T-helper 2 cell treated with Interferon-gamma antibody and Interleukin-4, amounts not matched to agents 5 μg/mL and 100 μg/mL, for 36 hours (primary cell): ENCODE measurements at places on chromosomes 1 and 21.

DNA sequence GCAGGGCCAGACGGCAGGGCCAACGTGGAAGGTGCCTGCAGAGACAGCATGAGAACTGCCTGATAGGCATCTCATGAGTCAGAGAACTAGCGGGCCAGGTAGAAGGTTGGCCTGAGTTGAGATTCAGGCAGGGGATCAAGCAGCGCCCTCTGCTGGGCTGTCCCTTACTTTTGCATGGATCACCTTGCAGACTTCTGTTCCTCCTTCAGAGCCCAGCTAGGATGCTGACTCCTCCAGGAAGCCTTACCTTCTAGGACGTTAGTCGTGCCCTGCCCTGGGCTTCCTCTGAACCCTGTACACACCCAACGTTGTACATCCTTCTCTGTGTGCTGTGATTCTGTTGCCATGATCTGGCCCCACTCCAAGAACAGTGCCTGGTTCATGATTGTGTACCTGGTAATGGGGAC is 231.3 kb upstream of the VAMP3 start:
- DNase-seq, result peak; percentile 54

DNA sequence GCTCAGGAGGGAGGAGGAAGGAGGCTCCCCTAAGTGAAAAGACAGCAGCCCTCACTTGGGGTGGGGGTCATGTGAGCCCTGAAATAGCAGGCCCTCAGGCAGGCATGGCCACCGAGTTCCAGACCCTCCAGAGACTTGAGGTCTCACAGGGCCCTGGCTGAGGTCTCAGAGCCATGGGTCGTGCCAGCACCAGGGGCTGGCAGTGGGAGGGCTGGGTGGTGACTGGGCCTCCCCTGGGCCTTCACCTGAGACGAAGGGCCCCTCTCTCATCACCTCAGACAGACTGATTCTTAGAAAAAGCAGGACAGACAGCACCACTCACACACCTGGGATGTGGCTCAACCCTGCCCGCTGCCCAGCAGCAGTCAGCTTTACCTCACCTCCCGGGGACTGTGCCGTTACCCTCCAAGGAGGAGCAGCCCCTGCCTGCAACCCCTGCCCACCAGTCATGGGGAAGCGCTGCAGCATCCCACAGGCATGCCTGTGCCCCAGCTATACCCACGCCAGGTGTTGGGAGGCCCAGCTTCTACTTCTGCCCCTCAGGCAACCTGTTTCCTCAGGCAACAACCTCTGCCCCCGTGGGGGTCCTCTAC is 42.6 kb upstream of the LRP8 start:
- no peak for DNase-seq

GRCh38 chr21:41761934-41762635 is 4.8 kb downstream of the RIPK4 start:
- no peak for DNase-seq

- DNase-seq, result no peak
These were observed 43.4 kb downstream of the KIF1B start for GRCh38 chr1:10253755-10254154.

- DNase-seq, result no peak
These were observed 50.4 kb downstream of the SLC16A1 start for GRCh38 chr1:112905395-112906149.

DNA sequence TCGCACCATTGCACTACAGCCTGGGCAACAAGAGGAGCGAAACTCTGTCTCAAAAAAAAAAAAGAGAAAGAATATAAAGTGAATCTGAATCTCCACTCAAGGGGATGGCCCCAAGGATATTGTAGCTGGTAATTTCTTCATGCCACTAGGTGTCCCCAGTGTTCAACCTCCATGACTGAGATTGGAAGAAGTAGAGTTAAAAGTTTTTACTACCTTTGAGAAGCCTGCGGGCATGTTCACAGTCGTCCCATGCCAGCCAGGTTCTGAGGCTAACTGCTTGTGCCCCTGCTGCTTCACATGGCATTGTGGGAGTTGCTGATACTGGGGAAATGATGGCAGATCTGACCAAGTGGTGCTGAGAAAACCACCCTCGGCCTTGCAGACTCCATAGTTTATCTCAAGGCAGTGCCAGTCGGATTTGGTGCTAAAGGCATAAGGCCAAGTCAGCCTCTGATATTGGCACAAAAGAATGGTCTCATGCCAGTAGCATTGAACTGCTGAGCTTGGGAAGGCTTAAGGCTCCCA is 10.8 kb upstream of the SHISA4 start:
- DNase-seq, result no peak

DNA sequence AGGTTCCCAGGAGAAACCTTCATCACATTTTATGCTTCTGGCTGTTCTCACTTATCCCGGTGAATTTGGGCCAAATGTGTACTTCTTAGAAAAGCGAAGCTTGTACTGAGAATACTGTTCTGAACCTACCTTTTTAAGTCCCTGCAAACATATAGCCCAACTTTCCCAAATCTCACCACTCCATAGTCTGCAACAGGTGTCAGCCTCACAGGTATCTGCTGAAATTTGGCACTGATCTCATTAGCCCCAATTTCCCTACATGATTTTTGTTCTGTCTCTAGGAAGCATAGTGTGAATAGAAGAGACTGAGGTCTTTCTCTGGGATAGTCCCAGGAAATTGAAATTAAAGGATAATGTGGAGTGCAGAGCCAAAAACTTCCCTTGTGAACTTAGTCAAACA is 11.5 kb downstream of the RIT1 start:
- DNase-seq, result no peak

DNA sequence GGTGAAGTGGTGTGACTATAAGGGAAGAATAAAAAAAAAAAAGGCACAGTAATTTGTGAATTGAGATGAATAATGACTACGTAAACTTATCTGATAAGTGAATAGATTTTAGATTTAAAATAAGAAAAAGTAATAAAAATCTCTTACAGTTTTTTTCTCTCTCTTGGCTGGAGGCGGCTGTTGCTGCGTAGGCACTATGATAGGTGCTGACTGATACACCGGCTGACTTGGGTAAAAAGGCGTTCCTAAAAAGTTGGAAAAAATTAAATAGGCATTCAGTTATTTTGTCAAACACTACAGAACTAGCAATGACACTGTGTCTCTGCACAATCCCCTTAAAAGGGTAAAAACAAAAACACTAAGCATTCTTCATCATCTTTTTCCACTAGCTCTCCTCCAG is 185.7 kb upstream of the HP1BP3 start:
- no peak for DNase-seq

GRCh38 chr1:111911061-111911460 is 78.4 kb downstream of the KCND3 start:
- DNase-seq, result no peak

GRCh38 chr1:90708236-90708786 is 8.8 kb downstream of the BARHL2 start:
- DNase-seq, result no peak

- no peak for DNase-seq
These were observed 845.5 kb upstream of the ADGRL4 start for GRCh38 chr1:79852004-79852403.

DNA sequence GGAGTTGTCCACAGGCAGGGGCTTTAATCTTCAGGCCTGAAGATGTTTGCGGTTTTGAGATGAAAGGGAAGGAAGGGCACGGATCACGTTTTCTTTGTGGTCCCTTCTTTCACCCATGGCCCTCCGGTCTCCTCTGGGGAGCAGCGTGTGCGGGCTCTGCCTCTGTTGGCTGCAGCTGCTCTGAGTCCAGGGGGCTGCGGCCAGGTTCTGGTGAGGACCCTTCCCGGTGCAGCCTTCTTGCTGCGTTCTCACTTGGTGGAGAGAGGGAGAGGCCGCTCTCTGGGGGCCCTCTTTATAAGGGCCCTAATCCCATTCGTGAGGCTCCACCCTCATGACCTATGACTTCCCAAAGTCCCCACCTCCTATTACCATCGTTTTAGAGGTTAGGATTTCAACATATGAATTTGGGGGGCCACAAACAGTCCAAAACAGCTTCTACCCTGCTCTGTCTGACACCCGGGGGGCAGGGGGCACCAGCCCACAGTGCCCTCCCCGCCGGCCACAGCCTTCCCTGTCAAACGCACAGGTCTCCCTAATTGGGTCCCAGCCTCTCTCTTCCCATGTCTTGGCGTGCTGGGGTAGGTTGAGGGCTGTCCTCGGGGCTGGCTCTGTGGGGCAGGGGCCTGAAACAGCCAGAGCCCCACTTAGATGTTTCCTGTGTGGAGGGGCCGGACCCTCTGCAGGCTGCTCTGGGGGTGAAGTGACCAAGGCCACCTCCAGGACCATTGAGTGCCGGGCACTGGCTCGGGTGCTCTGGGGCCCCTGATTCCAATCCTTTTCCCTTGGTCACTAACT is 100.1 kb upstream of the C1orf174 start:
- DNase-seq, result no peak

- no peak for DNase-seq
These were observed 77.0 kb downstream of the CSMD2 start for GRCh38 chr1:34087986-34088385.

GRCh38 chr1:152546704-152547103 is 19.9 kb downstream of the LCE3E start:
- no peak for DNase-seq

- no peak for DNase-seq
These were observed 39.4 kb upstream of the FAM131C start for GRCh38 chr1:16112596-16113555.

DNA sequence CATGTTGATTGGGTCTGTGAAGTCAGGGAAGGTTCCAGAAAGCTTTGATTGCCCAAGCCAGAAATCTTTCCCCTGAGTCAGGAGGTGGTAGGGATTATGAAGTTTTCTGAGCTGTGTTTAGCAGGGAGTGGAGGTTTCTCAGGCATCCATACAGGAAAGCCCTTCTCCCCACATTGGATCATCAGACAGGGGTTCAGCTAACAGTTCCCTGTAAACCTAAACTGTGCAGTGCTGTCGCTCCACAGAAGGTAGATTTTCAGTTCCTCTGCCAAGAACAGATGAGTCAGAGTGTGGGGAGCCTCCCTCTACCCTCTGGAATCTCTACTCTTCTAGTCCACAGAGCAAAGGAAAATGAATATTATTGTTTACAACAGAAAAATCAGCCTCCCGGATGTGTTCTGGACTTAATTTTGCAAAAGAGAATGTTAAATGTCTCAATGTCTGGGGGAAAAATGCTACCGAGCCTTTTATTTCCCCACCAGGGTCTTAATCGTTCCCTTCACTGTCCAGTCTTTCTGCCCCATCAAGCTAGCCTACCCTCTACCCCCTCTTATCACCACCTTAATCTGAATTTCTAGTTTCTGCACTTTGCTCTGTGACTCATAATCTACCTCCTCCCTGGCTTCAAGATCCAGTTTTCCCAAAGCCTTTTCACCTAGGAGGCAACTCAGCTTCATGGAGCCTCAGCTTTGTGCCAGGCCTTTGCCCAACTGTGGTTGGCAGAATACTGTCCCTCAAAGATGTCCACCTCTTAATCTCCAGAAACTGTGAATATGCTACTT is 355.6 kb downstream of the PRDM2 start:
- no peak for DNase-seq

DNA sequence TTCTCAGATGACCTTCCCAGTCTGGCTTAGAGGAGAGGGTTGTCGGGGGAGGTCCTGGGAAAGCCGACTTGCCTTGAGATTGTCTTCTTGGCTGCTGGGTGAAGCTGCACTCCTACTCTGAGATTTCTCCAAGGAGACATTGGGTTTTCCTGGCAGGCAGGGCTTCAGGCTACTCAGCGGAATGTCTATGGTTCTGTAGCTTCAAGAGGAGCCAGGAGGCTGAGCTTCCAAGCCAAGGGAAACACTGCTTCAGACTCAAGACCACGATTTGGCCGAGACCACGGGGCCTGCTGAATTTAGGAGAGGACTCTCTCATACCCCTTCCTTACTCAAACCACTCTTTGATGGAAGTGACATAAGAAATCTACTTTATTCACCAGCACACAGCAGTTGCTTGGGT is 67.8 kb downstream of the NTMT2 start:
- DNase-seq, result no peak

GRCh38 chr21:39637197-39637970 is 24.6 kb downstream of the B3GALT5 start:
- DNase-seq, result no peak

DNA sequence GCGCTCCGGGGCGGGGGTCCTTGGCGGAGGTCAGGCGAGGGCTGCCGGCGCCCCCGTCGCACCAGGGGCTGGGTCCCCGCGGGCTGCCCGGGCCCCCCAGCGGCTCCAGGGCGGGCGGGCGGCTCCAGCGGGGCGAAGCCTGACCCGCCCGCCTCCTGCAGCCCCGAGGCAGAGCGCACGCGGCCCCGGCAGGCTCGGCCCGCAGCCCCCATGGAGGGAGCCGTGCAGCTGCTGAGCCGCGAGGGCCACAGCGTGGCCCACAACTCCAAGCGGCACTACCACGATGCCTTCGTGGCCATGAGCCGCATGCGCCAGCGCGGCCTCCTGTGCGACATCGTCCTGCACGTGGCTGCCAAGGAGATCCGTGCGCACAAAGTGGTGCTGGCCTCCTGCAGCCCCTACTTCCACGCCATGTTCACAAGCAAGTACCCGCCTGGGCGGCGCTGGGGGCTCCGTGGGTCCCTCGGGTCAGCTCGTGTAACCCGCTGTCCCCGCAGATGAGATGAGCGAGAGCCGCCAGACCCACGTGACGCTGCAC is 817 bp downstream of the KLHL17 start:
- no peak for DNase-seq

- DNase-seq, result no peak
These were observed 99.8 kb downstream of the SNX7 start for GRCh38 chr1:98761219-98761865.

DNA sequence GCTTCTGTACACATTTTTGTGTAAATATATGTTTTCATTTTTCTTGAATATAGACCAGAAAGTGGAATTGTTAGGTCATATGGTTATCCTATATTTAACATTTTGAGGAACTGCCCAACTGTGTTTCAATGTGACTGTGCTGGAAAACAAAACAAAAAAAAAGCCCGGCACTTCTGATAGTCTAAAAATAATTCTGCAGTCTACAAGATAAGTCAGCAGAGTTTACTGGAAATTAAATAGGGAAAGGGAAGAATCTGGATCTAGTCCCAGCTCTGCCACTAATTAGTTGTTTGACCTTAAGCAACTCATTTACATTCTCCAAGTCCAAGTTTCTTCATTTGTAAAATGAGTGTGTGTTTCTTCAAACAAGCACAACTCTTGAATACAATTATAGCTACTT is 869.1 kb upstream of the B3GALT2 start:
- no peak for DNase-seq

GRCh38 chr1:216641669-216642460 is 81.4 kb downstream of the ESRRG start:
- DNase-seq, result no peak
